ENCODE measurements at places on chromosomes 2 and 18.

- DNase-seq, result no peak
These were observed 71.0 kb upstream of the SALL3 start for GRCh38 chr18:78908462-78909260.

GRCh38 chr2:141001750-141002149 is 1129.1 kb downstream of the LRP1B start:
- DNase-seq, result no peak

DNA sequence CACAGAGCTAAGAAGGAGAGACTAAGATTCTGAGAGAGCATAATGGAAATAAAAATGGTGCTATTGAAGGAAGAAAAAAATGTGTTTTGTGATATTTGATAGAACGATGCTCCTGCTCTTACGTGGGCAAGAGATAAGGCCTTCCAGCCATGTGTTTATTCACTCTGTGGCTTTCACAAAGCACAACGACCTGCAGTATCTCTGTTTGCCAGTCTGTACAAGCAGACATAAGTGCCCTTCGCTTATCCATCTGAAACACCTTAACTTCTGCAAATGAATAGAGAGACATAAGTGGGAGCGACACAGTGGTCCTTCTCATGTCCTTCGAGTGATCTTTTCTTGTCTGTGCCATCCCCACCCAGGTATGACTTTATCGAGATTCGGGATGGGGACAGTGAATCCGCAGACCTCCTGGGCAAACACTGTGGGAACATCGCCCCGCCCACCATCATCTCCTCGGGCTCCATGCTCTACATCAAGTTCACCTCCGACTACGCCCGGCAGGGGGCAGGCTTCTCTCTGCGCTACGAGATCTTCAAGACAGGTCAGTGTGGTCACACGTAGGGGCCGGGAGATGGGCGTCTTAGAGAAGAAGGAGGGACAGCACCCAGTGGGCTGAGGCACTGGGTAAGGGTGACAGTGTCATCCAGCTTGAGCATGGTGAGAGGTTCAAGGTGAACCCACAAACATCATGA is 33.7 kb downstream of the NRP2 start:
- no peak for DNase-seq

DNA sequence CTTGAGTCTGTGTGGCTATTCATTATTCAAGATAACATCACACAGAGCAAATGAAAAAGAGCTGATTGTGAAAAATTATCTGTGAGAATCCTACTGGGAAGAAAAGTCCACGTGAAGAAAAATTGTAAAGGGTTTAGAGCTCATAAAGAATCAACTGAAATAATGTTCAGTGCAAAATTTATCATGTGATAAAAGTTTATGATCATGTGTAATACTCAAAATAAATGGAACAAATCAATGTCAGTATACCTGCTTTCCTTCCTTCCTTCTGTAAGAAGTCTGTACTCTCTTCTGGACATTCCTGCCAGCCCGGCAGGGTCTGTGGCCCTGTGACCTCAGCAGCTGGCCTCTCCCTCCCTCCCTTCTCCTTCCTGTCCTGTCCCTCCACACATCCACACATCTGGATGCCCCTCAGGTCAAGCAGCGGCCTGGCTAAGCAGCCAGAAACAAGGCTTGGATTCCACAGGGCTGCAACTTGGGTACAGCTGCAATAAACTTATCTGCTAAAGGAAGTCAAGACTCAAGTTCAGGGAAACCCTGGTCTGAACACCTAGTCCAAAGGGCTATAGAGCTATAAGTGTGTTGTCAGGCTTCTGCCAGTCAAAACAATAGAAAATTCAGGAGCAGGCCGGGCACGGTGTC is 172.1 kb downstream of the MREG start:
- DNase-seq, result no peak

DNA sequence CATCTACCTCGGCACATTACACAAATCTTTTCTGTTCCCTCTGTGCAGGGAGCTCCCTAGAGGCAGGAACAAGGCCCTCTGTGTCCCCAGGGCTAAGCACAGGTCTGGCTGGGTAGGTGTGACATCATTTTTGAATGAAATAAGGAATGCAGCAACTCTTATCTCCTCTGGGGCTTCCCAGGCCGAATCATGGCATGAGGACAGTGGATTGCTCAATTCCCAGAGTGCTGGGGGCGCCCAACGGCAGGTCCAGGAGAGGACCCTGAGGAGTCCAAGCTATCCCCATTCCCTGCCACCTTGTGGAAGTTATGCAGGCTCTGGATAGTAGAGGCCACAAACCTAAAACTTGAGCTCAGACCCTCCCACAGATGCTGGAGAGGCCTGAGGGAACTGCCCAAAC is 158.0 kb upstream of the RAB6C start:
- no peak for DNase-seq

- no peak for DNase-seq
These were observed 40.3 kb downstream of the ARMC9 start for GRCh38 chr2:231238689-231239088.
